ENCODE measurements at places on chromosomes 5 and 9.
A peak's percentile ranks its signal among the peaks of the same experiment; 100 is the strongest.

DNA sequence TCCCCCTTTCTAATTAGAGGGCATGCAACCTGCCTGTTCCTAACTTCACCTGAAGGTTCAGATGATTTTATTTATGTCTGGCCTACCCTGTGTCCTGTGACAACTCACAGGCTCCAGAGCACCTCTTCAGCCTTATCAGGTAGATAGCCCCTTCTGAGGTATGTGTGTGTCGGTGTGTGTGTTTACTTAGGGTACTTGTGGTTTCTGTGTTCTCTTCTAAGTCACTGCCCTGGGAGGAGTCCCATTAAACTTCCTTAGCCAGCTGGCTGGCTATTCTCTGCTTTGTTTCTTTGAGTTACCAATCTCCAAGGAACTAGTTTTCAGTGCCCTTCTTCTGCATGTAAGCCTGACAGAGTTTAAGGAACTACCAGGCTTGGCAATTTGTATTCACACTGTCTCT is 74.9 kb downstream of the UNC13B start:
- no peak for DNase-seq

- no peak for DNase-seq
These were observed 145.3 kb downstream of the PLK2 start for GRCh38 chr5:58314356-58315210.

DNA sequence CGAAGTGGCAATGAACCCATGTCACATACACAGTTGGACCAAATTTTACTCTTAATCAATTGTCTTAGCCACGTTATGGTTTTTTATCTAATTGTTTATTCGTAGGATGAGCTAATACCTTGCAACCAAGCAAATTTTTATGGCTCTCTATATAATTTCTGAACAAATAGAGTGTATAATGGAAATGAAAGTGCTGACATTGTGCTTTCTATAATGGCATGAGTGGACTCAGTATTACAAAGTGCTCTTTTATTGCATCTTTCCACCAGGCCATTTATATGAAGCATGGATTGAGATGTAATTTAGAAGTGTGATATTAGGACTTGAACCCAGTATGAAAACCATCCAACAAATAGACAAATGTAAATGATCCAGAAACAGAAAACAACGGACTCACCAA is 1096.0 kb downstream of the DTWD2 start:
- DNase-seq = no peak

GRCh38 chr9:77455312-77455927 is 192.7 kb downstream of the GNA14 start:
- DNase-seq = no peak

DNA sequence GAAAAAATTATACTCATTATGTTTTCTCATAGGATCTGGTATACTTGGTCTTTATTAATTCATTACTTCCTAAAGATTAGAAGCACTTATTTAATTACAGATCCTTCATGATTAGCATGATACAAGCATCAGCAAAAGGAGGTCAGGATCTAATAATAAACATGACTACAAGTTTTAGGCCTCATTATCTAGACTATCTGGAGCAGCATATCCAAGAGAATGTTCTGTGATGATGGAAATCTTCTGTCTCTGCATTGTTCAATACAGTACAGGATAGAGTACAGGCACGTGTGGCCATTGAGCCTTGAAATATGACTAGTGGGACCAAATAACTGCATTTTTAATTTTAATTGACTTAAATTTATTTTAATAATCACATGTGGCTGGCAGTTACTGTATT is 21.2 kb downstream of the SETX start:
- DNase-seq = no peak

GRCh38 chr9:131986089-131986488 is 93.6 kb downstream of the MED27 start:
- DNase-seq = no peak

DNA sequence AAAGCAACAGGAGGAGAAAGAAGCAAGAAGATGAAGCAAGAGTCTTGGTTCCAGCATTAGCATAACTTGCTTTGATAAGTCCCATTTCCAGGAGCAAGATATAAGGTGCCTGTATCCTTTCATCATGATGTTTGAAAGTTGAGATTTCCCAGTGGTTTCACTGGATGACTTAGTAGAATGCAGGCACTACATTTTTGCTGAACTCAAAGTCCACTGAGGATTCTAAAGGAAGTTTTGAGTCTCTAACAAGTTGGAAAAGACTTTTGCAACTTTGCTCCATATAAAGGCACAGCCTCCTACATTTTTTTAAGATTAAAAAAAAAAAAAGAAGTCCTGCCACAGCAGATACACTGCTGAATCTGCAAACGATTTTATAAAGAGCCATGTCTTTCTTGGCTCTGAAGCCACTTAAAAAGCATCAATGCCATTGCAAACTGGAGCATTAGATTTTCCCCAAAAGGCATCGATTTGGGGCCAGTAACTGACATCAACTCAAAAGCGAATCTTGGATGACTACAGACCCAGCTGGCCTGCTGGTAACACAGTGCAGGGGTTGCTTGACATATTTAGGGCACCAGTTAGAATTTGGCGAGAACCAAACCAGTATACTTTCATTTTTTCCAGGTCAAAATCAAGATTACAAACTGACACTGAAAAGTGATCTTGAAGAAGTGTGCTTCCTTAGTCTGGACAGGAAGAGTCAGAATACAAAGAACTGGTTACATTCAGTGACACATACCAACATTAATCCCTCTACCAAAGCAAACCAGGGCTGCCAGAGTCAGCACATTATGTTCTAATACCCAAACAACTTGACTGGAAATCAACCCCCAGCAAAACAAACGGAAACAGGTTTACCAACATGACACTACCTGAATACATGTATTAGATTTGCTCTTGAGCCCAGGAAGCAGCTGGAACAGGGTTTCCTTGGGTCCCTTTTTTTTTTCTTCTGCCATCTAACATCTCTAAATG is 39.1 kb upstream of the KCNV2 start:
- DNase-seq = peak; percentile 5

DNA sequence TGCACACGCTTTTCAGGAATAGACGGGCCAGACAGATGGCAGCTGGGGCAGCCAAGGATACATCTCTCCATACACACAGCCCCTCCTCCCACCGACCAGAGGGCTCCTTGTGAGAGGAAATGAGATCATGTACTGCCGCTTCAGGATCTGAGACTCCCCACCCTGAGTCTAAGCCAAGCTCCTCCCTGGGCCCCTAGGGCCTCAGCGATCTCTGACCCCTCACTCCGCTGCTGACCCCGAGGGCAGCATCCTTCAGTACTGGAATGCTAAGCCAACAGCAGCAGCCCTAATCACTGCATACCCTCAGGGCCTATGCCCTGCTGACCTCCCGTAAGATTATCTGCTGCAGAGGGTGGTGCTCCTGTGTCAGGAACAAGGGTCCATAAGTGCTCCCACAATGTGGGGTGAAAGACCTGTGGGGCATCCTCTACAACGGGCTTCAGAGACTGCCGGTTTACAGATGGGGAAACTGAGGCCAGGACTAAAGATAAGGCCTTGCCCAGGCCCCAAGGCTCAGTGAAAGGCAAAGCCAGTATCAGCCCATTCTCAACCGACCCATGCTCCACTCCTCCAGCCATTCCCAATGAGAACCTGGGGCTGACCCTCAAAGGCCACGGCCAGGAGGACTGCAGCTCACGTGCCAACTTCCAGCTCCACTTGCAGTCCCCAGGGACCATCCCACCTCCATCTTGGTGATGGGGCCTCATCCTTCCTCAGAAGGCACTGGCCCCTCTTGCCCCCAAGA is 37.5 kb downstream of the BICD2 start:
- no peak for DNase-seq

GRCh38 chr5:178433273-178433775 is 156.9 kb downstream of the COL23A1 start:
- DNase-seq = peak; percentile 53

- no peak for DNase-seq
These were observed 49.4 kb upstream of the DHFR start for GRCh38 chr5:80704221-80704620.

DNA sequence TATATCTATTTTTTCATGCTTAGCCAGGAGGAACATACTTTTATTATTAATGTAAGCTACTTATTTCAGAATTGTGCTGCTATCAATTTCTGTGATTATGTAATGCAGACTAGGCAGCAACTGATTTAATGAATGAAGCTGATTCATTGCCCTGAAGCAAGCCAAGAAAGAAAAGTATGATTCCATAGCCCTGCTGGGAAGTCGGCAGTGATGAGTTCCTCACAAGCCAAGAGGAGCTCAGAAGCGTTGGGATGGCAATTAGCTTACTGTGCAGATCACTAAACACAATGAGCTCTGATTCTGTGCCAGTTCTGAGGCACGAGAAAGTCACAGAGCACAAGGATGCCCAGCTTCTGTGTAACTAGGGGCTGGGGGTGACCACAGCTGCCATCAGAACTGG is 254.3 kb upstream of the KLF9 start:
- DNase-seq = no peak

DNA sequence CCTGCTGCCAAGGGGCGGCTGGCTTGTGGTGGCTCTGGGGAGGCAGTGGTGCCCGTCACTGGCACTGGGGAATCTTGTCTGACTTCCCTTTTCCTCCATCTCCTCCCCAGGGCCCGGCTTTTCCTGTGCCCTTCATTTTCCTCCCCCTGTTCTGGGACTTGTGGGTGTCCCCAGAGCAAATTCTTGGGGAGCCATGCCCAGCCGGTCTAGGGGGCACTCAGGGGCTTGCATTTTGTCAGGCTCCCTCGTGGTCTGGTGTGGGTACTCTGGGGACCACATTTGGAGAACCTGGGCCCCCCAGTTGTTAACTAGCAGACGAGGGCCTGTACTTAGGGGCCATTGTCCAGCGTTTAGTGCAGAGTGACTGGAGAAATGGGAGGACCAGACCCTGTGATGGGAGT is 105.2 kb upstream of the IER5L start:
- DNase-seq = peak; percentile 87

DNA sequence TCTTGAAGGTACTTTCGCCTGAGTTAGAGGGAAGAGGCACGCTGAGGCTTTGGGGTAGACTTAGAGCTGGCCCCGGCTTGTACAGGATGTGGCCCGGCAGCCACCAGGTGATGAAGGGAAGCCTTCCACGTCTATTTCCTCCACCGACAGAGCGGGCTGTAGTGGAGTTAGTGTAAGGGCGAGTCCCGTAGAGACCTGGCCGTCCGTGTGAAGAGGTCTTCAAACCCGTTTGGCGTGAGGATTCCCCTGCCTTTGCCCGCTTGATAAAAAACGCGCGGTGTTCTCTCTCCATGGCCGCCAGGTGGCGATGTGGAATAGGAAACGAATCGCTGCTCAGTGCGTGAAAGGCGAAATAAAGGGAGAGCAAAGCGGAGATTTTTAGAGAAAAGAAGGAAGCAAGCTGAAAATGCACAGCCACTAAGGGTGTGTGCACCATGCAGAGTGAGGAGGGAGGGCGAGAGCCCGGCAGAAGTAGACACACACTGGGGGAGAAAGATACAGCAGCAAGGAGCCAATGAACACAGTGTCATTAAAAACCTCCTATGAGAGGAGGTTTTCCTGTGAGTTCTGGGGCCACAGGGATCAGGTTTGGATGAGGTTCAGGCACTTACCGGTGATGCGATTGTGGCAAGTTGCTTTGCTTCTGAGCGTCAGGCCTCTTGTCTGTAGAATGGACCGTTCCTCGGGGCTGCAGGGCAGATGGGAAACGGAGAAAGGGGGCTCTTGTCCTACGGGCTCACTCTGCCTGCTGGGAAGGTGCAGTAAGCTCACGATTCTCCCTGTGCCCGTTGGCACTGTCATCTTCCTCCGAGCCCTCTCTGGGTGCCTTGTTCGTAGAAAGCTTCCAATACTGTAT is 34.2 kb downstream of the STC2 start:
- no peak for DNase-seq

DNA sequence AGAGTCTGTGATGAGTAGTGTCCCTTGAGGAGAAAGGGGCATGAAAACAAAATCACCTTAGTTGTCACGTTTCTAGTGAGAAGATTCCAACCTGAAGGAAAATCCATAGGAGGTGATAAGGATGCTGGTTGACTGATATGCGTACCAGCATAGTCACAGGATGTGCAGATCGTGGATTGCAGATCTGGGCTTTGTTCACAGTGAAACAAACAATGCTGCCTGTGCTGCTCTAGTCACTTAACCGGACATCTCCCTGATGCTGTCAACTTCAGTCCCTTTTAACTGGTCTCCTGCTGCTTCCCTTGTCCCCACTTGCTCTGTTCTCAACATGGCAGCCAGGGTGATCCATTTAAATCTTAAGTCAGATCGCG is 89.7 kb downstream of the IQGAP2 start:
- DNase-seq = no peak

GRCh38 chr5:119356612-119357188 is 881 bp downstream of the TNFAIP8 start:
- DNase-seq = no peak

GRCh38 chr5:17276445-17276844 is 59.0 kb downstream of the BASP1 start:
- DNase-seq = no peak

DNA sequence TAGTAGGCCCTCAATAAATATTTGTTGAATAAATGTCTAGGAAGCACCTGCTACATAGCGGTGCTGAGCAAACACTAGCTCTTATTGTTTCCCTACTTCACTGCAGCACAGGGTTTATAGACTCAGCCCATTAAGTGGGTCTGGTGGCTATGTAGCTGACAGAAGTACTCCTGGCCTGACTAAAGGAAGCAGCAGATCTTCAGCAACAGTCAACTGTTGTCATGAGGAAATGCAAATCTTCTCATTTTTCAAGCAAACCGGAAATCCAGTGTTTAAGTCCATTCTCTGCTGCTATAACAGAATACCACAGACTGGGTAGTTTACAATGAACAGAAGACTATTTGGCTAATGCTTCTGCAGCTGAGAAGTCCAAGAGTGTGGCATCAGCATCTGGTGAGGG is 2.8 kb upstream of the TEX10 start:
- DNase-seq = no peak

DNA sequence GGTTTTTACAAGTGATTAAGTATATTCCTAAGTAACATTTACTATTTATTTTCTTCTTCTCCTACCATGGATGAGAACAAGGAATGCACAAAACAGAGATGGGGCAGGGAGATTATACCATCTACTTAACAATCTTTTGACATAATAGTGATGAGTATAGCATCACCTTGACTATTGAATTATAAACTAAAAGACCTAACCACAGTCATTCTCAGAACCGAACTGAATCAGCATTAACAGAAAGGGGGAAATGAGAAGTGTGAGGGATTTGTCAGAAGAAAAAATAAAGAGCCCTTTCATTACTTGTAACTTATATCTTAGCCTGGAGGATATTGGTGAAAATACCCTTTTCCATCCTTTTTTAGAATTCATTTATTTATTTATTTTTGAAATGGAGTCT is 21.9 kb downstream of the OR2Y1 start:
- DNase-seq = no peak

DNA sequence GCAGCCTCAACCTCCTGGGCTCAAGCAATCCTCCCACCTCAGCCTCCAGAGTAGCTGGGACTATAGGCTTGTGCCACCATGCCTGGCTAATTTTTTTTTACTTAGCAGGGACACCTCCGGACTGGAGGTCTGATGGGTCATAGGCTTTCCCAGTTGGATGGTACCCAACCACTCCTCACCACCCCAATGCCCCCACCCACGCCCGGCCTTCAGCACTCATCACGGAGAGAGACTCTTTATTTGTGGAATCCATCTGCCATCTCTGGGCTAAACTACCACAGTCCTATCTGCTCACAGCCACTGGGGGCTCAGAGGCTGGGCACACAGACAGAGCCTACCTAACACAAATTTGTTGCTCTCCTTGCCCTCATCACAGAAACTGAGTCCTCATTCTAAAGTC is 58.3 kb upstream of the STXBP1 start:
- no peak for DNase-seq

- no peak for DNase-seq
These were observed 112.8 kb downstream of the MAPKAP1 start for GRCh38 chr9:125594223-125594610.

Data from esophagus muscularis mucosa (tissue), 4 donors.